ENCODE measurements at places on chromosomes 5 and 9.

DNA sequence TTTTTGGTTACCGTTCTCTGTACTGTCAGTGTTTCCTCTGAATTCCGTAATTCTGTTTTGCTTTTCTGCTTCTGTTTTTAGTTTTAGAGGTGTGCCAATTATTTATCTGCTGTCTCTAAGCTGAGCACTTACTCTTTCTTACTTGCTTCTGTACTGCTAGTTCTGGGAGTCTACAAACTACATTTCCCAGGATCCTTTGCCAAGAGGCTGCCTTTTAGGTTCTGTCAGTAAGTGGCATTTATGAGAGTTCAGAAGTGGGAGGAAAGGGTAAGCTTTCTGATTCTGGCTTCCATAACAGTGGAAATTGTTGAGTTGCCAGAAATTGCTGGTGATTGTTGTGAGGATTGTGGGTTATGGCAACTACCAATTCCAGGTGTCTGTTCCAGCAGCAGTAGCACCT, 102.4 kb downstream of the OSTF1 start:
- no peak for DNase-seq

DNA sequence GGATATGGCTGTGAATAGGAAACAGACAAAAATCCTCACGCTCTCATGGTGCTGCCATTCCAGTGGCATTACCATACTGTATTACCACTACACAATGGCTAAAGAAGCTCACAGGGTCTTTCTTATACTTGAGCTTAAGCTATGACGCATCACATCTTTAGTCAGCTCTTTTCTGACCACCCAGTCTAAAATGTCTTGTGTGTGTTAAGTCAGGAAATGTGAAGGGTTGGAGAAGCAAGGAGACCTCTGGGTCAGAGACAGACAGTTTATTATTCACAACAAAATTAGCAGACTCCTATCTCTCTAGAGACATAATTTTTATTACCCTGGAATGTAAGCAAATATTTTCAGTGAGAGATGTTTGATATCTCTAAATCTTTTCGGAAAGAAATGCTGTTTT, 1583.2 kb upstream of the WWC1 start:
- DNase-seq, result no peak

DNA sequence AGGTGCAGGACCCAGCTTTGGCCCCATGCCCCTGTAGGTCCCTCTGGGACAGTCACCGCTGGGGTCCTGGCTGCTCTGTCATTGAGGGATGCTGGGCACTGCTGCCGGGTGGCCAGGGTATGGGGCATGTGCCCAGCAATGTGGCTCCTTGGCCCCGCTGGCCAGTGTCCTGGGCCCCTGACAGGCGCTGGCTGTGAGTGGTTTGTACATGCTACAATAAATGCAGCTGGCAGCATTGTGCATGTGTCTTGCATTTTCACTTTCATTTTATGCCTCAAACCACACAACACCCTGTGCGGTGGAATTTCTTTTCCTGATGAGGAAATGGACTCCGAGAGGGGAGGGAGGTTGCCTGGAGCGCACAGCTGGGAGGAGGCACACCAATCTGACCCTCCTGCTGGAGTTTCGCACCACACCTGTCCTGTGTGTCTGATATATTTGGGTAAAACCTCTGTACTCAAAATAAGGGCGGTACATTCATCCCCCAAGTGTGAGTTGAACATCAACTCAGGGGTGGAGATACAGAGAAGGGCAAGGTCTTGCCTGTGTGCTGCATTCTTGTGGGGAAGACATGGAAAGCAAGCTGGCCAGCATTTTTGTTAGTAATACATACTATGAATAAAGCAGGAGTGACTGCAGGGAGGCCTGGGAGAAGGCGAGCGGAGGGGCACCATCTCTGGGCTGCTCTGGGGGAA, 11.7 kb downstream of the TSPAN17 start:
- DNase-seq, result no peak

GRCh38 chr5:31825518-31826068, 186.7 kb downstream of the PDZD2 start:
- DNase-seq, result no peak

DNA sequence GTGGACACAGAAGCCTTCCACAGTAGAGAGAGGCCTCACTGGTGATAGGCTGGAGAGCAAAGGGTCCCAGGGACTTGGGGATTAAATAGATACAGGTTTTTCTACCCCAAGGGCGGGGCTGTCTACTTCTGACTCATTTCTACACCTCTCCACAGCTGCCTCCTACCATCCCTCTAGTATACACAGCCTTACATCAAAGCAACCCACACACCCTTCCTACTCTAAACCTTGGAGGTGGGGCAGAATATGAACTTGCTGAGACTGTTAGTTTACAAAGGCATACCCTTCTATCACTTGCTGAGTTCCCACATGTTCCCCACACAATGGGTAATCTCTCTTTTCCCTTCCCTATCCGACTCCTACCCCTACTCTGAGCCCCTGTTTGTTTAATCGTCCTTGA, 19.9 kb upstream of the PCA3 start:
- DNase-seq, result no peak

- no peak for DNase-seq
Observed at GRCh38 chr9:120308495-120308894, 271.5 kb downstream of the CDK5RAP2 start.

GRCh38 chr5:147442224-147442623, 67.6 kb downstream of the DPYSL3 start:
- no peak for DNase-seq

Measured in T-helper 1 cell (primary cell).